NCI-H748 treated with DMSO at 0.1 percent for 48 hours (cell line): ENCODE measurements at places on chromosomes 5 and 9.

DNA sequence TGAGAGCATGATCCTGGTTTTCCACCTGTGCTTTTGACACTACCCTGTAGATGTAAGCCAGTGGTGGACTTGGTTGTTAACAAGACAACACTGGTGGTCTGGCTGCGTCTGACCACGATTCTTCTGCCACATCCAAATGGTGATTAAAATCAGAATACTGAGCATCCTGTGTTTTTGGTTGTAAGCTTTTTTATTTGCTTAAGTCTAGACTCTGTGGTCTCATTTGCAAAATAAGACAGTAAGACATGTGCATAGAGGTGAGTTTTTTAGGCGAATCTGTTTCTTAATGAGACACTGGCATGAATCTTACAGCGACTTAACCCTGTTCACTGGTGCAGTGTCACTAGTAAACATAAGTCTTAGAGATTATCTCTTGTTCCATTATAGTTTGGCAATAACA, 165.4 kb downstream of the ARHGEF28 start:
- DNase-seq: no peak

DNA sequence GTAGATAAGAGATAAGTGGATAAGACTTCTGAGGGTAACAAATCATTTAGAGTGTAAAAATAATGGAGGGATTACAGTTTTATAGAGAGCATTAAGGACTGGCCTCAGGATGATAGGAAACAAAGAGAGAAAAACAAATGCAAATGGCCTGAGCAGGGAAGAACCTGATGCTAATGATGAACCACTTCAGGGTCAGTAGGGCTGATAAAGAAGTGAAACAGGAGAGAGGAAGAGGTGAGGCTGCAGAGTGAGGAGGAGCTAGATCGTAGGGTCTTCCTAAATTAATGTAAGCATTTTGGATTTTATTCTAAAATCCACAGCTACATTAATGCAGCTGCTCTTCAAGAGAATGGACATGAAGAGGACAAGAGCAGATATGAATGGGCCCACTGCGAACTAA, 698.0 kb upstream of the MEF2C start:
- DNase-seq: no peak

GRCh38 chr5:17910318-17910717, 276.1 kb downstream of the TAF11L14 start:
- DNase-seq: no peak

DNA sequence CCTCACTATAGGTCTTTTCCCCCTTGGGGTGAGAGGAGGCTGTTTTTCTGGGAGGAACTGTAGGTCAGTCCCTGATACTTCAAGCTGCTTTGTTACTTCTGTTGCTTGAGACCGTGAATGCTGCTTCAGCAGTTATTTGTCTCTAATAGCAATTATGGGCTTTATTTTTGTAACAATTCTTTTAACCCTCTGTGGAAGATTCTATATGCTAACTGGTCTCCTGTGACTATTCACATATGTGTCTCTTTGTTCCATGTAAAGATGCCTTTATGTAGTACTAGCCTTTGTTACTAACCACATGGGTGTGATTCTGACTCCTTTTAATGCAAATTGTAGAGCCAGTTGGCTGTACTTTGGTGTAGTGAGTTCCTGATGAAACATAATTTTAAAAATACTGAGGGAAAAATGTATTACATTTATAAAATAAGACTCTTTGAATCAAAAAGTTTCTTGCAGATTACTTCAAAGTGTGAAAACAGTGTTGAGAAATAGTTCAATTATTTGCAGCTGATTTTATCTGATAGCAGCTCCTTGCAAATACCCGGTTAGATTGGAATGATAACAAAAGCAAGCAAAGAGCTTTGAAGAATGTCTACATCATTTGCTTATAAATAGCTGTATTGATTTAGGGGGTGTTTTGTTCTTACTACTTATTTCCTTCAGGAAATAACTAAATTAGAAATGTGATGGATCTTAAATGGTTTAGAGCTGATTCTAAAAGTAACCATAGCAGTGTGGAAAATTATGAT, 46.6 kb downstream of the ANGPTL2 start:
- DNase-seq: no peak

DNA sequence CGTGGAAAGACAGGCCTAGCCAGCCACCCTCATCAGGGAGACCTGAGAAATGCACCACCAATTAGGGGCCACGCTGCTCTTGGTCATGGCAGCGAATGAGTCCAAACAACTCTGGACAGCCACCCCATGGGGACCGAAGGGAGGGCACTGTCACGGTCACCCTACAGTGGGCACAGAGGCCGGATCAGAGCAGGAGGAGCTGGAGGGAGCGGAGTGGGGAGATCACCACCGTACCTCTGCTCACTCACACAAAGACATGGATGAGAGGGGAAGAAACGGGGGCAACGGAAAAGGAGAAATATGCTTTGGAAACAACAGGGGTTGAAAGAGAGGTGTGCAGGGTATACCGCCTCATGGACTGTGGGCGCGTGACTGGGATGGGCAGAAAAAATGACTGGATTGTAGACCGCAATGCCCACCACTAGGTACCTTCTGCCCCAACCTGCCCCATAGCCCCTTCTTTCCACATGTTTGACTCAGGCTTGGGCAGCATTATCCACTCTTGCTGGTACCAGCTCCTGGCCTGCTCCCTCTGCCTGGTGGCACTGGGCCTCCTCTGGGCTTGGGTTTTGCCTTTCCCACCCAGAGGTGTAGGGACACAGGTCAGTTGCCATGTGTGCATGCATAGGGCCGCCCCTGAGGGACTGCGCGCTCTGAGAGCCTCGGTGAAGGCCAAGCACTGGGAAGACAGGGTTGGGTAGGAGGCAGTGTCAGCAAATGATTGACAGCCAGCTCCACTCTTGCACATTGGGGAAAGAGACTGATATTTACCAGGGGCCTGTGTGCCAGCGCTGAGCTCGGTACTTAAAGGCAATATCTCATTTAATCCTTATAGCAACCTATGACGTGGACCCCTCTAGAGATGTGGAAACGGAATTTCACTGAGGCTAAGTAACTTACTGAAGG, 76.6 kb downstream of the CRB2 start:
- DNase-seq: no peak

GRCh38 chr9:69325409-69326212, 596 bp downstream of the ENTREP1 start:
- no peak for DNase-seq

DNA sequence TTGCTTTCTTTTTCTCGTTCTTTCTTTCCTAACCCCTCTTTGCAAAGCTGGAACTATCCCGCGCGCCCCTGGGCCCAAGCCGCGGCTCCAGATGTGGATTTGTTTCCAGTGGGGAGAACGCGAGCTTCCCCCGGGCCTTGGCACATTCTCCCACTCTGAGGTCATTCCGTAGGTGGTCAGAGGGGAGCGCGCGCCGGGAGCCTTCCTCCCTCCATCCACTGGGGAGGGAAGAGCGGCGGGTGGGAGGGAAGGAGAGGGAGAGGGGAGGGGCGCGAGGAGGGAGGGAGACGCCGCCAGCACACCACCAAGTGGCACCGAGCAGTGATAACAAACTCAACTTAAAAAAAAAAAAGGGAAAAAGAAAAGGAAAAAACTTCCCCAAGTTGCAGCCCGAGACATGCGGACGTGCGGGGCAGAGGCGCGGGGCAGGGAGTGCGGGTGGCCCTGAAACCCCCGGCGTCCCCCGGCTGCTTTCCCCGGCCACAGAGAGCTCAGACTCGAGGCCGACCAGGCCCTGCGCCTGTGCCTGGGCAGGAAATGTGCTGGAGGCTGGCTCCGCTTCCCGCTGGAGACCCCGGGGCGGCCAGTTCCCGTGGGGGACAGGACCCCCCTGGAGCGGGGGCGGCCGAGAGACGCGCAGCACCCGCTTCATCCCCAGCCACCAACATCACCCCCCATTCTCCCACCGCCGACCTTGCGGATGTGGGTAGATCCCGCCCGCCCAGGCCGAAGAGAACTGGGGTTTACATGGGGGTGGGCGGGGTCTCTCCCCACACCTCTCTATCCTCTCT, 3.1 kb downstream of the IER5L start:
- DNase-seq: peak; percentile 30

GRCh38 chr9:130982636-130983358, 26.2 kb upstream of the LAMC3 start:
- DNase-seq: no peak

- no peak for DNase-seq
Measured at GRCh38 chr5:157214415-157214814, 33.8 kb downstream of the ITK start.

GRCh38 chr5:94872526-94872925, 254.1 kb downstream of the SLF1 start:
- no peak for DNase-seq

DNA sequence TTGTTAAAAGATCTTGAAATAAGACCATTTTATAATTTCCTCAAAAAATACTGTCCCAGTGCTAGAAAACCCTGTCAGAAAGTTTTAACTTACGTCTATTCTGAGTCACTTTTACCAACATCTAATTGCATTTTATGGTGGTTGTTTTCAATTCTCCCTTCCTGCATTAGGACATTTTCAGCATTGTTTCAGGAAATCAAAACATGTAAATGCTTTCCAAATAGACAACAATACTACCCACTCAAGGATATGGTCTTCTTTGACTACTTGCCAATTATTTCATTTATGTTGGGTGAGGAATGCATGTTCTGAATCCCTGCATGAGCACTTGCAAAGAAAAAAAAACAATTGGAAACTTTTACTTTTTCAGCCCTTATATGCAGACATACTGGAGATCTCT, 284.6 kb upstream of the PDE4D start:
- DNase-seq: no peak

GRCh38 chr5:149485655-149486615, 65.3 kb downstream of the CSNK1A1 start:
- DNase-seq: no peak

DNA sequence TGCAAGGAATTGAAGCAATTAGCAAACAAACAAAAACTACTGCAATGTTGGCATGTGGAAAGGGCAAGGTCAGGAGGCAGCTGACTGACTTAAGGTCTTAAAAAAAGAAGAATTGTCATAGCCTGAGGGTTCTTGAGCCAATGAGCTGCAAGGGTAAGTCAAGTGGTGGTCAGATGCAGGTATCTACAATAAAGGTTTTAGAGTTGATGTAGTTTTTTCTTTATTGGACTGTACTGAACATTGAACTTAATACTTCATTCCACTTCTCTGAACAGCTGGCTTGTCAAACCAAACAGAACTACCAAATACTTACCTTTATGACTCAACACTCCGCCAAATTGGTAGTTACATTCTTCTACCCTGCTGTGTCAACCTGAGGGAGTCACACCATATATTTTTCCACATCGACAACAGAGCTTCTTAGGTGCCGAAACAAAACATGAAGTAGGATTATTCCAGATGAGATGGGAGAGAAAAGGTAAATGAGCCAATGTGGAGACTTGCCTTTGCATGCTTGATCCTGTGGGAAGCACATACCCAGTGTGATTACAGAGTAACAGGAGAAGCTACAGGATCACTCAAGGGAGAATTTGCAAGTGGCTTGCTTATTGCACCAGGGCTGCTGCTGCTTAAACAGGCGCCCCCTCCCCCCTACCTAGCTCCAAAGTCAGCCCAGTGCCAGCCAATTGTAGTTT, 35.3 kb downstream of the EQTN start:
- no peak for DNase-seq

DNA sequence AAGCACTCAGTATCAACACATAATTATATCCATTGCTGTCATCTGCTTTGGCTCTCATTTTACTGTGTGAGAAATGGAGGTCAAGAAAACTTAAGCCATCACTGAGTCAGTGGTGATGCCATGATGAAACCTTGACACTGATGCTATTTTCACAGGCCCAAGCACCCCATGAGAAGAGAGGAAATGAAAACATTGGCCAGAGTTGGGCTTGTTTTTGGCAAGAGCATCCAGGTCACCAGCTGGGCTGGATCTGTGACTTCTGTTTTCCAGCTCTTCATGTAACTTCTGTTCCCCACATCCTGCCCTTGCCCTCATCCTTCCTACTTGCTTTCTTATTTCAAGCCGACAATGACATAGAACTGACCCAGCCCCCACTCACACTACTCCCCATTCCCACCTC, 10.0 kb downstream of the LCP2 start:
- no peak for DNase-seq

DNA sequence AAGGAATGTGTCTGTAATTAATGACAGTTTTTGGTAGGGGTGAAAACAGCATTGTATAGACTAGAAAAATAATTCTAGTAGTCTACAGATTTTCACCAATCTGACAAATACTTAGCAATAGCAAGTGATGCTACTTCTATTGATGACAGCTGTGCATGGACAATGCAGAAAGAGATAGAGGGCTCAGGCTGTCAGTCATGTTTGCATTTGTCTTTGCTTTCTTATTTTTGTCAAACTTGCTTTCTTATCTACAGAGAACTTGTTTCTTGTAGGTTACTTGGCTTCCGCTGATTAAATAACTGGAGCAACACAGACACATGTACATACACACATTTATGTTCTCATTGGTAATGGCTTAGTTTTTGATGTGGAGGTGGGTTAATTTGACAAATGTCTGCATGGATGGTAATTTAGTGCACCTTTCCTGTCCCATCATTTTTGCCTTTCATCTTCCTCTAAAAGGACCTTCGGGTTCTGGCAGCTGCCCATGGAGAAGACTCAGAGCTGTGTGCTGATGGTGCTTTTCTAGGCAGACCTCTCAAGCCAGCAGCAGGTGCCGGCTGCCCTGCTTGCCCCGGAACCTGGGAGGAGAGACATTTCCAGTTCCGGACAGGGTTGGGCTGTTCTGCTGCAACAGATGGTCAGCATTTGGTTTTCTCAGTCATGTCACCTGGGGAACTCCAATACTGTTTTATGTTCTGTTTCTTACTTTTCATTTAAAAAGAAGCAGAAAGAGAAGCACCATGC, 28.8 kb downstream of the CAMK4 start:
- DNase-seq: no peak
